Cerebellar nuclear complex (tissue), 1 donor: ENCODE measurements at places on chromosomes 13 and 19.
A peak's percentile ranks its signal among the peaks of the same experiment; 100 is the strongest.

- no peak for DNase-seq
Measured at GRCh38 chr19:3931041-3931440, 1.8 kb upstream of the NMRK2 start.

- no peak for DNase-seq
Measured at GRCh38 chr19:6227936-6228325, 51.8 kb downstream of the MLLT1 start.

DNA sequence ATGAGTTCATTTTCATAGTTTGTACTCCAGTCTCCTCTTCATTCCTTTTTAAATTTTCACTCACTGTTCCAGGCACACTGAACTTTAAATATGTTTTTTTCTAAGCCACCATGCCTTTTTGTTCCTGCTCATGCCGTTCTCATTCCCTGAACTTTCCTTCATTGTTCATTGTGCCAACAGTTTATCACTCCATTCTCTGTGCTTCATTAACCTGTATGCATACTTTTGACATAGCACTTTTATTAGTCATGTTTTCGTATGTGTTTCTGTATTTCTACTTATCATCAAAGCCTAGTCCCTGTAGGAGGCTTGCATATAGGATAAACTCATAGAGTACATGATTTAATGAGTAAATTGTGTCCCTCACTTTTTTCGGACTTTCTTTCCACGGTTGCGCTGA lies 65.3 kb downstream of the PCDH20 start:
- no peak for DNase-seq

GRCh38 chr19:13996928-13997630 lies 9.0 kb downstream of the RFX1 start:
- DNase-seq: peak; percentile 39

- DNase-seq: no peak
Measured at GRCh38 chr13:38348861-38349389, 726 bp upstream of the UFM1 start.

- DNase-seq: no peak
Measured at GRCh38 chr19:31570718-31571117, 221.5 kb upstream of the TSHZ3 start.

DNA sequence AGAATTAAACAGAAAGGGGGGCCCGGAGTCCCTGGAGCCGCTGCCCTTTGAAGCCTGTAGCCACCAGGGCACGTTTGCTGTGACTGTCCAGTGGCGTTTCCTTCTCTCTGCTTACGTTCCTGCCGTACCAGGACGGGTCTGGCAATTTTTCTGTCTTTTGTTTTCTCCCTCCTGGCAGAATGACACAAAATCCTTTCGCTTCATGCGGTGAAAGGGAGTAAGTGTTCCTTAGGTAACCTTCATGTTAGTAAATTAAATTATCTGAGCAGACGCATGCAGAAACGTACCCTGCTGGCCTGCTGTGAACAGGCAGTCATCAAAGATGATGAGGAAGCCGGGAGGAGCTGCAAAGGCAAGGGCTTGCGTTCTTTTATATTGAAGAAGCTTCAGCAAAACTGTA lies 299.3 kb upstream of the ARGLU1 start:
- no peak for DNase-seq

- DNase-seq: no peak
Measured at GRCh38 chr19:18883526-18884304, 12.2 kb downstream of the CERS1 start.

DNA sequence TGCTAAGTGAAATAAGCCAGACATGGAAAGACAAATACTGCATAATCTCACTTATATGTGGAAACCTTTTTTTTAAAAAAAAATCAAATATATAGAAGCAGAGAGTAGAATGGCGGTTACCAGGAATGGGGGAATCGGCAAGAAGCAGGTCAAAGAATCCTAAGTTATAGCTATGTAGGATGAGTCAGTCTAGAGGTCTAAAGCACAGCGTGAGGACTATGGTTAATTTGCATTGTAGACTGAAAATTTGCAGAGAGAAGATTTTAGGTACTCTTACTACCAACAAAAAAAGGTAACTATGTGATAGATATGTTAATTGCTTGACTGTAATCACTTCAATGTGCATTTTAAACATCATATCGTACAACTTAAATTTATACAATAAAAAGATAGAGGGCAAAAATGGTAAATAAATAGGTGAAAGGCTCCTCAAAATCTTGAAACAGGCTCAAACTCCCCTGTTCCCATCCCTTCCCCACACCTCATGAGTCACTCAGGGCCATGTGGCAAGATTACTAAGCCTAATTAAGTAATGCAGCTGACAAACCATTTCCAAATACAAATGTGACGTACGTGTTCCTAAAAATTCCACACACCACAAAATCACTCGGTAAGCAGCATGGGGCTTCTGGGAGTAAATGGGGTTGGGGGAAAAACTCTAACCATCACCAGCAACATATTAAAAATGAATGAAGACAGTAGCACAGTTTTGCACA lies 159.0 kb downstream of the USP12 start:
- DNase-seq: no peak

DNA sequence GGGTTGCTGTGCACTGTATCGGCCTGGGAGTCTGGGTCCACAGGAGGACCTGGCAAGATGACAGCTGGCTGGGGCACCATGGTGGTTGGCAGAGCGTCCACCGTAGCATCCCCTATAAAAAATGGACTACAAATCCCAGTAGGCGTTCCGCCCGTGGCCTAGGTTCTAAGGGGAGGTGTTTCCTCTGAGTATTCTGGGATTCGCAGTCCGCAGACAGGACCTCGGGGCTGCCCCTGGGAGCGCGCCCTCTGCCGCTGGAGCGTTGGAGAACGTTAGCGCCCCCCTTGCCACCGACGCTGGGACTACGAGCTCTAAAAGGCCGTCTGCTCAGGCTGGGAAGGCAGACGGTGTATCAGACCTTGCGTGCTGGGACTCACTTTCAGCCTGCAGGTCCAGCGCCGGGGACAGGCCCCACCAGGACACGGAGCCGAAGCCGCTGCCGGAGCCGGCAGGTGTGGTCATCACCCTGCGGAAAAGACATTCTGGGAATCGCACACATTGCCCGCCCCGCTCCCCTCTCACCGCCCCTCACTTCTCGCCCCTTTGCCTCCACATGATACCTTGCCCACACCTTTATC lies 372 bp downstream of the DNAAF3 start:
- DNase-seq: no peak

DNA sequence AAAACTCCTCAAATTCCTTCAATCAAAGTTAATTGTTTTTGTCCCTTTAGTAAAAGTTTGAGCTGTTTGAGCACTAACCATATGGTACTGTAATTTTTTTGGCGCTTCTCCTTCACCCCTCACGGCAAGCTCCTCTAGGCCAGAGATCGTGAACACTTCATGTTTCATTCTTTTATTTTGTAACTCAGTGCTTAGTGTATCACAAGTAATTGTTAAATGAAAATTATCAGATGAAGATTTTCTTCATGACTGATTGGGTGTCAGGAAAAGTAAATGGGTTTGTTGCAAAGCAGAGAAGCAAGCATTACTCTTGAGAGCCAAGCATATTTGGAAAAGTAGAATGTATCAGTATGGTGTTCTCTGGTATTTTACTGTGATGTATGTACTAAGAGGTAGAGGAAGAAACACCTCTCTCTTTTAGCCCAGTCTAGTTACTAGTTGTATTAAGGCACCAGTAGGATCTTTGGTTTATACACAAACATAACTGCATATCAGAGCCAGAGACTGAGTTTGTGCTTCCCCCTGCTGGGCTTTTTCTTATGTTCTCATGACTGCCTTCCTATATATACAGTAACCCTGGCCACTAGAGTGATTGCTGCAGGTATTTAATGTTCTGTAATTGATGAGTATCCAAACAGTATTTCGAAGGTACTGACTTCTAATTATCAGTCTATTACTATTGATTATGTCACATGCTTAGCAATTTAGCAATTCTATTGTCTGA lies 202.3 kb upstream of the KLHL1 start:
- DNase-seq: no peak

DNA sequence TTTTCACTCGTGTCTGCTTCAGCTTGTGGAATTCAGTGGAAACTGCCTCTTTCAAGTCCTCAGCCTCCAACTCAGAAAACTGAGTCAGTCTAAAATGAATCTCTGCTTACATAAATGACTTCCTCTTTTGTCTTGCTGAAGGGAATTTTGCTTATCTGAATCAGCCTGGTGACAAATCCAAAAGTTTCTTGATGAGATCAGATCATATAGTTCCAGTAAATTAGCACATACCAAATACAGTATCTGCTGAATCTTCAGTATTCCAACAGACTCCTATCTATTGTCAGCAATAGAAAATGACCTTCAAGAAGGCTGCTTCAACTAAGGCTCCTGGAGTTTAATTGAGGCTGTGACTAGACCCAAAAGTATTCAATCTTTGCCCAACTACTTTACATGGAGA lies 290.0 kb downstream of the MZT1 start:
- no peak for DNase-seq

- DNase-seq: no peak
Measured at GRCh38 chr13:36804588-36804987, 14.4 kb upstream of the RFXAP start.

DNA sequence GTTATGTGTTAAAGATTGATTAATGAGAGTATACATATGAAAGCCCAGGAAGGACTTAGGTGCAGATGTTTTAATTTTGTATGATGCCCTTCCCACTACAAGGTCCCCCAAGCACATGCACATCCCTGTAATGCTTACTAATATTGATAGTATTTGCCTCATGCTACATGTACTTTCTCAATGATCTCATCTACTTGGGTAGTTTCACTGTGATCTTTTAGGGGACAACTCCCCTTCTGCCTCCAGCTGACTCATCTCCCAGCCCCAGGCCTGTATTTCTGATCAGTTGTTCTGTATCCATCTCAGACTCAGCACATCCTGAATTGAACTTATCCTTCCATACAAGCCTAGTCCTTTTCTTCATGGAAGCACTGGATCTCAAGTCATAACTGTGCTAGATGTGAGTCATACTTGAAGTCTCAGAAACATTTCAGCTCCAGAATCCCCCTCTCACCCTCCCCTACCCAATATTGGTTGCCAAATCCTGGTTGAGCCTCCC lies 49.4 kb upstream of the INTS6 start:
- DNase-seq: no peak

GRCh38 chr13:23789576-23790346 lies 99.4 kb downstream of the MIPEP start:
- no peak for DNase-seq

DNA sequence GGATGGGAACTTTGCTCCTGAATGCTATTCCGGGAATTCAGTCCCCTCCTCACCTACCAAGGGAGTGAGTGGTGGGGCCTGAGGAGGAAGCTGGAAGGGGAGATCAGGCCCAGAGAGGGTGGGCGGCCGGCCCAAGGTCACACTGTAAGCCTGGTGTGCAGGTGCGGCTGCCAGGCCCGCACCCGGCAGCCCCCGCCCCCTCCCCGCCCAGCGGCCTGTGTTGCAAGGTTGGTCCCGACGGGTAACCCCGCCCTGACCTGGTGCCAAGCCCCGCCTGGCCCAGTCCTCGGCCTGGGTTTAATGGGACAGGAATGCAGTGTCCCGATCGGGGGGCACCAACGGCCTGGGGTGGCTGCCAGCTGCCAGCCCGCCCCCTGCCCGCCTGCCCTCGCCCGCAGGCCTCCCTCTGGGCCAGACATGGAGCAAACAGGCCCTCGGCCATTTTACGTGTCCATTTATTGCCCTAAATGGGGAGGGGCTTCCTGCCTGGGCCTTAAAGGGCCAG lies 5.5 kb downstream of the ZBTB7A start:
- DNase-seq: no peak

- DNase-seq: no peak
Measured at GRCh38 chr19:14146789-14147216, 10.4 kb upstream of the ASF1B start.

- no peak for DNase-seq
Measured at GRCh38 chr19:5642204-5642603, 19.3 kb downstream of the SAFB start.

GRCh38 chr13:51715613-51716012 lies 88.3 kb downstream of the DHRS12 start:
- no peak for DNase-seq

- DNase-seq: no peak
Measured at GRCh38 chr13:45936621-45937020, 85.1 kb upstream of the SIAH3 start.

- no peak for DNase-seq
Measured at GRCh38 chr13:43579321-43579720, 207.5 kb downstream of the ENOX1 start.

DNA sequence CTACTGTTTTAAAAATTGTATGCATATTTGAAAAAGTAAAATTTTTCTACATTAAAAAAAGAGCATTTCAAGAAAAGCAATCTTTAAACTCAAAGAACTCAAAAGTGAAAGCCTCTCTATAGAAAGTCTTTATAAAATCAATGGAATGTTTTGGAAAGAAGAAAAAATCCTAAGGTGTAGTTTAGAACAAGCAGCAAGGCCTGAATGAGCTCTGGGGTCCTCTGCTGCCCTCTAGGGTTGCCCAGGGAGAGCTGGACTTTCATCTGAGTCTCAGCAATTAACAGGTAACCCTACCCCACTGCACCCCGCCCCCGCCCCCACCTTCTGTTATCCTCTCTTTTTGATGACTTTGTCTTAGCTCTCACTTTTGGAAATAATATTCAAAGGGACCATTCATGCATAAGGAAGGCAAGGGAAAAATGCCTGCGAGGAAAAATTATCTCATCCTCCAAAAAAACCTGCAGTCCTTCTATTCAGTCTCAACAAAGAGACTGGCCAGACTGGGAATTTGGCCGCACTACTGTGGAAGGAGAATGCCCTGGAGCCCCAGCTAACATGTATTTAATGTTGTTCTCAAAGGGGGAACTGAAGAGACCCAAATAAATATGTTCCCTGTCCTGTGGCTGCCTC lies 24.1 kb downstream of the SLC25A30 start:
- no peak for DNase-seq

DNA sequence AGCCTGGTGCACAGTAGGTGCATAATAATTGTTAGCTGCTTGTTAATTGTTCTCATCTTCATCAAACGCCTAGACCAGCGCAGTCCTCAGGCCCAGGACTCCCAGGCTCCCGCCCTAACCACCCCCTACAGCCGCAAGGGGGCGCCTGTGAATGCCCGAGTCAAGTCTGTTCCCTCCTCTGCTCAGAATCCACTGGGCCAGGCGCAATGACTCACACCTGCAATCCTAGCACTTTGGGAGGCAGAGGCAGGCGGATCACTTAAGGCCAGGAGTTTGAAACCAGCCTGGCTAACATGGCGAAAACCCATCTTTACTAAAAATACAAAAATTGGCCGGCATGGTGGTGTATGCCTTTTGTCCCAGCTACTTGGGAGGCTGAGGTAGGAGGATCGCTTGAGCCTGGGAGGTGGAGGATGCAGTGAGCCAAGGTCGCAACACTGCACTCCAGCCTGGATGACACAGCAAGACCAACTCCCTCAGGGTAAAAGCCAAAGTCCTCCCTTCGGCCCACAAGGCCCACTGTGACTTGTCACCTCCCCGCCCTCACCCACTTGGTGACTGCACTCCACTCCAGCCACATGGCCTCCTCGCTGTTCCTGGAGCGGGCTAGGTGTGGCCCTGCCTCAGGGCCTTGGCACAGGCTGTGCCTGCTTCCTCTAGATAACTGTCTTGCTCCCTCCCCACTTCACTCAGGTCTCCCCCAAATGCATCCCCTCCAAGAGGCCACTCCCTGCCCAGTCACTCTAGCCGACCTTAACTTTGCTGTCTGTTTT lies 9.1 kb downstream of the ZNF653 start:
- no peak for DNase-seq
